T-helper 17 cell (primary cell): ENCODE measurements at places on chromosomes 6 and 20. TPM values are rescaled to one million over a fixed set of nuclear protein-coding genes. Genes with fewer than 3 reads are reported as not detected.

The BMP7 gene
- not detected for total RNA-seq

The KCNQ2 gene
- total RNA-seq = not detected

The FAM162B gene
- total RNA-seq = not detected

The MBOAT1 gene
- total RNA-seq = 20.6 TPM

The MEP1A gene
- total RNA-seq = not detected

DNA sequence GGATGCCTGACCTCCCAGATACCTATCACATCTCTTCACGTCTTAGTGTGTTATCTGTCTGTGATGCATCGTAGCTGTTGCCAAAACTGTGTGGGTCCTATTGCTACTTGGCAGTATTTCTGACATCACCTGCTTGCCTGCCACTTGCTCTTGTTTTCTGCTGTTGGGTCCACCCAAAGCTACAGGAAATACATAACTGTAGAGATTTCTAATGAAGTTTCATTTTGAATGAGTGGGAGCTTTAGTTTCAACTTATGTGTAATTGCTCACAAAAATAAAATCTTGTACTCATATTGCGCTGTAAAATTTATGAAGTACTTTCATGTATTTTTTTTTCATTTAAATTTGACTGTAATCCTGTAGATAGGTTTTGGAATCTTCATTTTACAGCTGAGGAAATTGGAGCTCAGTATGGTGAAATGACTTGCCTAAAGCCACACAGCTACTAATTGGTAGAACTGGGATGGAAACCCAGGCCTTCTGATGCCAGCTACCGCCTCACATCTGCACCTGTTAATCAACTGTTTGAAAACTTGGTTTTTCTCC, 113.6 kb upstream of the MAN1A1 start:
- DNase-seq = no peak
- H3K4me3 ChIP-seq = no peak overlapping the region
- H3K27ac ChIP-seq = no peak overlapping the region
- no peaks in the 10 kb centered on the region for H3K27me3 ChIP-seq
- H3K4me1 ChIP-seq = peaks cover 13% of the 10 kb centered on the region

DNA sequence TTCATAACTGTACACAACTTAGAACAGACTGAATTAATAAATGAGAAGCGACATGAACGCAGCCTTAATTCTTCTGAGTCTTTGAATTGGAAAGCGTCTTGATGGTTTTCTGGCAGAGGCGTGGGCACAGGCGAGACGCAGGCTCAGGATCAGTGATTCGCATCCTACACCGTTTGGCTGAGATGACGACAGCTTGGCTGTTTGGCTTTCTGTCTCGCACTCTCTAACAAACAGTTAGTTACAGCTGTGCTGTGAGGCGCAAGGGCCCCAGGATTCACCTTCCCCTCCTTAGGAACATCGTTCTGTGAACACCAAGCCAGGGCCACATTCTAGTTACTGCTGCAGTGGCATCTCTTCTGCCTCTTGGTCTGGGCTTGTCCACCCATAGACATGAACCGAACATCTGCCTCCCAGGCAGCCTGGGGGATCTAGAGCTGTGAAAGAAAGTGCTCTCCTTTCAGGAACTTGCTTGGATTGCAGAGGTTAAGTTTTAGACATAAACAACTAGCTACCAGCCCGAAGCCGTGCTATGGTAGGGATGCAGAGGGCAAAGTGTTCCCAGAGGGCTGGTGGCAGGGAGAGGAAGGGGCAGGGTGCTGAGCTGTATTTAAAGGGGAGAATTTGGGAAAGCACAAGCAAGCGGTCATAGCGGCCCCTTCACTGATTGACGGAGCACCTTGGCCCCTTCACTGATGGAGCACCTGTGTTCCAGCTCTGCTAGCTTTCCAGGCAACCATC, 49.6 kb downstream of the TCP11 start:
- H3K27me3 ChIP-seq = no peaks in the 10 kb centered on the region
- H3K36me3 ChIP-seq = peaks cover 6% of the 10 kb centered on the region
- no peak for DNase-seq
- H3K4me3 ChIP-seq = no peak overlapping the region
- H3K27ac ChIP-seq = no peak overlapping the region
- no peaks in the 10 kb centered on the region for H3K4me1 ChIP-seq

DNA sequence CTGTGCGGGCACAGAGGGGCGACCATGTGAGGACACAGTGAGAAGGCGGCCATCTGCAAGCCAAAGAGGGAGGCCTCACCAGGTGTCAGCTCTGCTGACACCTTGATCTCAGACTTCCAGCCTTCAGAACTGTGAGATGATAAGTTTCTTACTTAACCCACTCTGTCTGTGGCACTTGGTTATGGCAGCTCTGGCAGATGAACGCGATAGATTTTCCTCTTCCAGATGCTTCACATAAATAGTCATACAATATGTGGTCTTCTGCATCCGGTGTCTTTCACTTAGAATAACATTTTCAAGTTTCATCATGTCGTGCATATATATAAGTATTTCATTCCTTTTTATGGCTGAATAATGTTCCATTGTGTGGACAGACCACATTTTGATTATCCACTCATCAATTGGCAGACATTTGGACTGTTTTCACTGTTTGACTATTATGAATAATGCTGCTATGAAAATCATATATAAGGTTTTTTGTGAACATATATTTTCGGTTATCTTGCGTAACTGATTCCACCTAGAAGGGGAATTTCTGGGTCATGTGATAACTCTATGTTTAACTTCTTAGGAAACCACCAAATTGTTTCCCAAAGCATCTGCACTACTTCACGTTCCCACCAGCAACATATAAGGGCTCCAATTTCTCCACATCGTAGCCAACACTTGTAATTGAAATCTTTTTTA, 30.2 kb downstream of the PRR18 start:
- H3K4me1 ChIP-seq = peaks cover 7% of the 10 kb centered on the region
- no peak overlapping the region for H3K4me3 ChIP-seq
- peaks cover 21% of the 10 kb centered on the region for H3K27me3 ChIP-seq
- DNase-seq = no peak
- H3K36me3 ChIP-seq = no peaks in the 10 kb centered on the region

GRCh38 chr20:22966787-22967464, 68.2 kb upstream of the SSTR4 start:
- peaks cover 11% of the 10 kb centered on the region for H3K27me3 ChIP-seq
- no peaks in the 10 kb centered on the region for H3K36me3 ChIP-seq
- DNase-seq = no peak

GRCh38 chr6:7615611-7616383, 25.8 kb downstream of the SNRNP48 start:
- peak; percentile 13 for DNase-seq
- peaks cover 20% of the 10 kb centered on the region for H3K4me1 ChIP-seq
- peaks cover 24% of the 10 kb centered on the region for H3K27me3 ChIP-seq
- H3K27ac ChIP-seq = peak overlapping the region; percentile 62
- H3K36me3 ChIP-seq = peaks cover 4% of the 10 kb centered on the region

GRCh38 chr6:56058636-56059035, 183.2 kb upstream of the BMP5 start:
- no peak for DNase-seq
- H3K36me3 ChIP-seq = no peaks in the 10 kb centered on the region
- H3K27me3 ChIP-seq = no peaks in the 10 kb centered on the region
- no peak overlapping the region for H3K27ac ChIP-seq
